ENCODE measurements at places on chromosomes 4 and X. TPM values are rescaled to one million over a fixed set of nuclear protein-coding genes. Genes with fewer than 3 reads are reported as not detected.

DNA sequence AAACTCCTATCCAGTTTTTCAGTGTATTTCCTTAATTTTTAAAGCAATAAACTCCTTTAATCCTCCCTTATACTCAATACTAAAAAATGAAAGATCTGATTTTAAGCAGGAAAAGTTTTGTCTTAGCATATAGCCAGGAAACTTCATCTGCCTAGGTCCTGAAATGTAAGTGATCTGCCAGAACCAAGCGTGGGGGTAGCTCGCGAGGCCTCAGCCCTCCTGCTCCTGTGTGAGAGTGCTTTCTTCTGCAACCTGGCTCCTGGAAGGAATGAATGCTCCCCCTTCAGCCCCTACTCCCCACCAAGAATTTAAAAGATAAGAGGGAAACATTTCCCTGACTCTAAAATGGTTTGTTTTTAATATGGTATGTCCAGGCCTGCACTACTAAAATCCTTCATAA lies 160.1 kb downstream of the CBR4 start:
- DNase-seq, result no peak

DNA sequence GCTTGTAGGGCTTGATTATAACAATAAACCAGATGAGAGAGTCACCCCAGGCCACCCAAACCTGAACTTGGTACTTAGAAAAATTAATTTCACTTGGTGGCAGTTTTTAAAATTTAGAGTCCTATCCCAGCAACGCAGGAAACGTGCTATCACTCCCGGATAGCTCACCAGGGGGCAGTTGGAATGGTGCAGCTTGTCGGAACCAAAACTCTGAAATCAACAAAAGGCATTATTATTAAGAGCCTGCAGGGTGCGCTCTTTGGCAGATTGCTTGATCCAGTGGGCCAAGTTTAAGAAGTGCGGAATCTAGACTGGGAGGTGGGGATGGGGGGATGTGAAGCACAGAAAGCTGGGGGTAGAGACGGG lies 2.4 kb downstream of the FRAS1 start:
- peak; percentile 21 for DNase-seq

- DNase-seq, result no peak
Measured at GRCh38 chr4:13907255-13907751, 279.8 kb upstream of the BOD1L1 start.

DNA sequence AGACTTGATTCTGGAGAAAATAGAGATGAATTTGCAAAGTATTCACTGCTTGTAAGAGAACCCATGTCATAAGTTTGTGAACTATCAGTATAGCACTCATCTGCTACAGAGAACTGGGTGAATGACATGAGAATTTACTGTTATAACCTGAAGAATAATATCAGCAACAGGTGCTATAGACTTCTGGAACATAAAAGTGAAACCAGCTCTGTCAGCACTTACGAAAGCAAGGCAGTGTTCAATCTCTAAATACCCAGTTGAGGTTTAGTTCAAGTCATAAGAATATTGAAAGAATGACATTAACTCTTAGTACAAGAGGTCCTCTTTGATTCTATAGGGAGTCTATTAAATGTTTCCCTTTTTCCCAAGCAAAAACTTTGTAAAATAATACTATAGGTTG lies 232.9 kb upstream of the ANKRD50 start:
- no peak for DNase-seq

DNA sequence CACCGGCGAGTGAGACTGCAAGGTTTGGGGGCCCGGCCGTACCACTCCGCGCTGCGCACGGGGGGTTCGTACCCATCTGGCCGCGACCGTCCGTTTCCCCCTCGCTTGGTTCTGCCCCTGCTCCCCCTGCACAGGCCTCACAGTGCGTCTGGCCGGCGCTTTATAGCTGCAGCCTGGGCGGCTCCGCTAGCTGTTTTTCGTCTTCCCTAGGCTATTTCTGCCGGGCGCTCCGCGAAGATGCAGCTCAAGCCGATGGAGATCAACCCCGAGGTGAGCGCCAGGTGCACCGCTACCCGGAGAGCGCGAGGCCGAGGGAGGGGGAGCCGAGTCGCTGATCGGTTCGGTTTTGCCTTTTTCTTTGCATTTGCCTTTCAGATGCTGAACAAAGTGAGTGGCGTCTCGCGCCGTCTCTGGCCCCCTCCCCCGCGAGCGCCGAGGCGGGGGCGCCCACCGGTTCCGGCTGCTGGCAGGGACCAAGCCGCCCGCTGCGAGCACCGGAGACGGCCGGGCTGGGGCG lies at the start of gene UCHL1:
TSS of gene UCHL1 (plus strand) at position 189 of the 517 bp plus-strand sequence. CDS start at position 238, 49 bp downstream.
- DNase-seq, result no peak

- DNase-seq, result no peak
Measured at GRCh38 chr4:158816955-158817354, 48.1 kb downstream of the FNIP2 start.

DNA sequence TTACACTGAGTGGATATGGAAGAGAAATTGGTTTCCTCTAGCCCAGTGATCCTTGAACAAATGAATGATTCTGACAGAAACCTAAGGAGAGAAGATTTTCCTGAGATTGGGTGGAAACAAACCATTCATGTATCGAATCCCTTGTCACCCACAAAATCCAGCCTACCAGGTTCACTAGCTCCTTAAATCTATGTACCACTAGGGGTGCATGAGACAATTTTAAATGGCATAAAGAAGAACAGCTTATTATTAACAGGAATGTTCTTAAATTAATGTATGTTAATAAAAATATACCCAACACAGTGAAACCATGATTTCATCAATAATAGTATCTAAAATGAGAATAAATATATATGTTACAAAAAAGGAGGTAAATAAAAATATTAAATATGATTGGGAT lies 118.4 kb upstream of the LNX1 start:
- DNase-seq, result no peak

- no peak for DNase-seq
Measured at GRCh38 chr4:3040452-3041191, 33.7 kb downstream of the HTT-AS start.

- DNase-seq, result no peak
Measured at GRCh38 chr4:178599521-178599920, 1157.3 kb upstream of the AGA start.

DNA sequence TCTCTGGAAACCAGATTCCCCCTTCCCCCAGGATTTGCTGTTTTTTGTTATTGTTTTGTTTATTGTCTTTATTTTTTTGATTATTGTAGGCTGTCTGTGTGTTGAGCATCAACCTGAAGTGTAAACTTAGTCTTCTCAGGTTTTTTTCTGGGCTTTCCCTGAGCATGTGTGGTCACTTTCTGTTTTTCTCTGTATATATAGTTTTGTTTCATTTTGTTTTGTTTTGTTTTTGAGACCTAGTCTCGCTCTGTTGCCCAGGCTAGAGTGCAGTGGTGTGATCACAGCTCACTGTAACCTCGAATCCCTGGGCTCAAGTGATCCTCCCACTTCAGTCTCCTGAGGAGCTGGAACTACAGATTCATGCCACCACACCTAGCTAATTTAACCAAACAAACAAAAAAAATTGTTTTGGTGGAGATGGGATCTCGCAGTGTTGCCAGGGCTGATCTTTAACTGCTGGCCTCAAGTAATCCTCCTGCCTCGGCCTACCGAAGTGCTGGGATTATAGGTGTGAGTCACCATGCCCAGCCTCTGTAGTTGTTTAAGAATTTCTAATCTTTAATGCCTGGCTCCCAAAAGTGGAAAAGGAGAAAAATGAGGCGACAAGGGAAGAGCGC lies 9.1 kb downstream of the IL13RA1 start:
- DNase-seq, result no peak

Gene NPFFR2
- not detected for total RNA-seq

Gene PCYT1B
- total RNA-seq, result 0.73 TPM

Gene FGF13
- total RNA-seq, result 18.1 TPM

Gene ABLIM2
- total RNA-seq, result 11.5 TPM

Gene TRPC3
- total RNA-seq, result 0.64 TPM
